Muscle of back (tissue), 13 donors: ENCODE measurements at places on chromosomes 5 and 9. TPM values are rescaled to one million over a fixed set of nuclear protein-coding genes. Genes with fewer than 3 reads are reported as not detected.

The UBE2B gene
- 160 TPM for polyA plus RNA-seq

GRCh38 chr5:106966686-106967315, 703.9 kb downstream of the EFNA5 start:
- no peak for DNase-seq

GRCh38 chr5:158943057-158943456, 156.7 kb downstream of the EBF1 start:
- DNase-seq: peak; percentile 63

DNA sequence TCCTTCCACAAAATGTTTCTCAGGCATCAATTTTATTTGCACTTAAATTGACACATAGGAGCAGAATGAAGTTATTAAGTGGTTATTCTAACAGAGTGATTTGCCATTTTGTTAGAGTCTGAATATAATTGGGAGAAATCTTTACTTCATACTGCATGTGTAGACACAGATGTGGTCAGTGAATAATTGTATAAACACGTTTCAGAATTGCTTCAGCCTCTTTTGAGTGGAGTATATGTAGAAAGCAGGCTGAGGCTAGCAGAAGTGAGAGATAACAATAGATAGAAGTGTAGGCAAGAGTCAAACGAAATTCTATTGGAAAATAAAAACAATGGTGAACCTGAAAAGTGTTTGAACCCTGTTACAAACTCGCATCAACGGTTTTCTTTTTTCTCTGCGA, 270.7 kb downstream of the TMEM167A start:
- DNase-seq: no peak

The CDKN2B gene
- 0.31 TPM for polyA plus RNA-seq

DNA sequence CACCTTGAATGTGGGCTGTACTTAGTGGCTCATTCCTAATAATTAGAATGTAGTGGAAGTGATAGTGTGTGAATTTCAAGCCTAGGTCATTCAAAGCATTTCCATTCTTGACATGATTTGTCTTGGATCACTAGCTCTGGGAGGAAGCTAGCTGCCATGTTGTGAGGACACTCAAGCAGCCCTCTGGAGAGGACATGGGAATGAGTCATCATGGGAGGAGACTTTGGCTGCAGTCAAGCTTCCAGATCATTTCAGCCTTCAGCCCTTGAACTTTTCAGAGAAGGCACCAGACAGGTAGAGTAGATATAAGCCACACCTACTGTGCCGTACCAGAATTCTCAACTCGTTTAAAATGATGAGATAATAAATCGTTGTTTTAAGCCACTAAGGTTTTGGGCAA, 506.9 kb downstream of the ZNF608 start:
- DNase-seq: no peak

DNA sequence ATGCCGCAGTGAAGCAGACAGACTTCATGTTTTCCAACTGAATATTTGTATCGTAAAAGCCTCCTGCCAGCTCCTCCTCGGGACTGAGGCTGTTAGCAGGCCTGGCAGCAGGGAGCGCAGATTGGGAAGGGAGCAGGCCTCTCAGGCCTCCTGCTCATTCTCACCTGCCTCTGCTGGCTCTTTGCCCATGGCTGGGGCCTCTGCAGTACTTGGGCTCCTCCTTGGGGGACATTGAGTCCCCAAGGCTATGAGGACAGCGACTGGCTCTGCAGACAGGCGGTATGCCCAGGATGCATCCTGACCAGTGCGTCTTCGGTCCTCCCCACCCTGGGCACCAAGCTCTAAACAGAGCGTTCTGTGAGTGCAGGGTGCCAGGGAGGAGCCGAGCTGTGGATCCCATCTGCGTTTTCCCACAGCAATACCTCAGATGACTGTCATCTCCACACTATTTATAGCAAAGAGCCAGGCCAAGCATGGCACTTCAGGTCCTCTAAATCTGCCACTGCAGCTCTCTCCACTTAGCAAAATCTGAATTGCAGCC, 38.7 kb downstream of the TSTD2 start:
- DNase-seq: peak; percentile 24

DNA sequence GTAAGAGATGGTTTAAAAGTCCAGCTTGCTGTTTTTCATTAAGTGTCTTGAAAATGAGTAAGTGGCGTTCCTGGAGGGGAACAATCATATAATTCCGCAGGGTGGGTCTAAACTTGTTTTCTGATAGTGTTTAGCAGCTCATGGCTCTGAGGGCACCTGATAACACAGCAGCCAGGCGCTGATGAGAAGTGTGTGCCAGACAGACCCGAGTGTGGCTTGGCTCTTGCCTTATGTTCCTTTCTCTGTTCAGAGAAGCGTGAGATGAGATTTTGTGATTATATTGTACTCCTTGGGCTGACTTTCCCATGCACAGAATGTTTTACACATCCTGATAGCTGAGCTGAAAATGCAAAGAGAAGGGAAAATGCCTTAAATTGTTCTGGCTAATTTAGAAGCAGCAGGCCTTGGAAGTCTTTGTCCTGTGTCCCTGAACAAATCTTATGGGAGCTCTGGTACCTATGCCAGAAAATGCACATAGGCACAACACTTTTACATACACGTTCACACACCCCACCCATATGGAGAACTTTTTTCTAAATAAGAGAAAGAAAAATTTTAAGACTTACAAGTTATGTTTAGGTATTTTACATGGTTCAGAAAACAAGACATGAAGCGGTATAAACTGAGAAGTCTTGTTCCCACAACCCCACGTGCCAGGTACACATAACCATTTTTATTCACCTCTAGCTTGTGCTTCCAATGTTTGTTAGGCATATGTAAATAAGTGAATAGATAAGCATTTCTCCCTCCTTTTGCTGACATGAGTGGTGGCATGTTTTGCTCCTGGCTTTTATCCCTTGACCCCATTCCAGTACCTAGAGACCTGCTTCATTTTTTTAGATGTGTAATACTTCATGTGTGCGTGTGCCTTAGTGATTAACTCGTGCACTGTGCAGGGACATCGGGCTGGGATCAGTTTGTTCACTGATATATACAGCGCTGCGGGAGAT, 152.2 kb upstream of the OTULINL start:
- DNase-seq: peak; percentile 41

GRCh38 chr9:76378367-76379073, 15.7 kb downstream of the RFK start:
- DNase-seq: no peak

DNA sequence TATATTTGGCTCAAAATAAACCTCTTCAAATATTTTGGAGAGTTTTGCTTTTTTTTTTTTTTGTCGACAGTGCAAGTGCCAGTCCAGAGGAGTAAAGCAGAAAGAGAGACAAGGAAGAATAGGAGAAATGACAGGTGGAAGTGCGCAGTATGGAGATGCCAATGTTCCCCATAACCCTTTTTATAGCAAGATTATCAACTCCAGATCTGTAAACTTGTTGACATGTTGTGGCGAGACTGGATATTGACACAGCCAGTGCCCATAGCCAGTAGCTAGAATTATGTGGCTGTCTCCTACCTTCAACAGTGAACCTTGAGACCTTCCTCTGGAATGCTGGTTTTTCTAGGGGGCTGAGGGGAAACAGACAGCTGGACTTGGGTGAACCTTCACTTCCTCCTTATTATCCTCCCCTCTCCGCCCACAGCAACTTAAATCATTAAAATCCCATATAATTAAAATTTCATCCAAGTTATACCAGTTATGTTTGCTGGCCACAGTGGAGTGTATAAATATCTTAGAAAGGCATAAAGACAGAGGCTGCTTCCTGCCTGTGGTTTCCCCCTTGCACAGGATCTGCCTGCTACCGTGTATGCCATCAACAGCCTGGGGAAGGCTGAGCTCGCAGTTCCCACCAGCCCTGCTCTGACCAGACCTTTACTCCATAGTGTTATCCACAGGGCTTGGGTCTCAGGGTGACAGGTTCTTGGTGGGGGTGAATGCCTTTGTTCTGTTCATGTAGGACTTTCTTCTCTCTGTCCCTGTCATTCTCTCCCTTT, 112.3 kb upstream of the ANKH start:
- no peak for DNase-seq

The LOX gene
- polyA plus RNA-seq: 143 TPM

GRCh38 chr9:135906291-135907005, 898 bp downstream of the CAMSAP1 start:
- no peak for DNase-seq

DNA sequence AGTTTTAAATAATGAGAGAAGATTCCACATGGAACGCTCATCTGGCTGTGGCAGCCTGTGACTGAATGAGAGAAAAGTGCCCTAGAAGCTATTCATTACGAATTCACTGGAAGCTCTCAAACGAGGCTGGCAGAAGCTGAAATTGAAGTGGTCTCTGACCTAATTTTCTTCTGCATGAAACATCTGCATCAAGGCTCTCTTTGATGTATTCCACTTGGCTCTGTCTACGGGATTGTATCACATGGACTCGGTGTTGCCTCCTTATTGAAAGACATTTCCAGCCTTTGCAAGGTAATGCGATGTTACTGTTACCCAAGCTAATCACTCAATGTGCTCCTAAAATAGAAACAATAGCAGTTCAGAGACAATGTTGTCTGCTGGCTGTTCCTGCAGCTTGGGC, 246.9 kb upstream of the ZNF462 start:
- no peak for DNase-seq

GRCh38 chr9:124290053-124290591, 32.4 kb downstream of the NEK6 start:
- no peak for DNase-seq

DNA sequence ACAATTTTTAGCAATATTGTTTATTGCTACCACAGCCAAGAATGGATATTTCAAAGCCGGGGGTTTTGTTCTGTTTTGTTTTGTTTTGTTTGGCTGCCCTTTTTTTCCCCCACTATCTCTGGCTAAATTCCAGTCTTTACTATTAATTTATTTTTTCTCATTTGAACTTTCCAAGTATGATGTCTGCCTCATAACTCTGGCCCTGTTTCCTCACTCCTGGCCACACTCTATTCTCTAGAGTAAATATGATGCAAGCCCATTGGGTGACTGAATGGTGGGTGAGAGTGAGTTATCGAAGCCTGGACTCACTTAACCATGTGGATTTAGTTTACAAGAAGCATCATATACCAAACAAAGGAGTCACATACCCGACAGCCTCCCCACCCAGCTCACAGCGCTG, 41.9 kb downstream of the WDR36 start:
- peak; percentile 58 for DNase-seq

The CSF1R gene
- polyA plus RNA-seq: 30.0 TPM

The C9orf152 gene
- 0.14 TPM for polyA plus RNA-seq

- no peak for DNase-seq
Measured at GRCh38 chr5:122661496-122662180, 113.2 kb upstream of the SNX2 start.

GRCh38 chr5:128667751-128668150, 129.7 kb upstream of the FBN2 start:
- DNase-seq: no peak

DNA sequence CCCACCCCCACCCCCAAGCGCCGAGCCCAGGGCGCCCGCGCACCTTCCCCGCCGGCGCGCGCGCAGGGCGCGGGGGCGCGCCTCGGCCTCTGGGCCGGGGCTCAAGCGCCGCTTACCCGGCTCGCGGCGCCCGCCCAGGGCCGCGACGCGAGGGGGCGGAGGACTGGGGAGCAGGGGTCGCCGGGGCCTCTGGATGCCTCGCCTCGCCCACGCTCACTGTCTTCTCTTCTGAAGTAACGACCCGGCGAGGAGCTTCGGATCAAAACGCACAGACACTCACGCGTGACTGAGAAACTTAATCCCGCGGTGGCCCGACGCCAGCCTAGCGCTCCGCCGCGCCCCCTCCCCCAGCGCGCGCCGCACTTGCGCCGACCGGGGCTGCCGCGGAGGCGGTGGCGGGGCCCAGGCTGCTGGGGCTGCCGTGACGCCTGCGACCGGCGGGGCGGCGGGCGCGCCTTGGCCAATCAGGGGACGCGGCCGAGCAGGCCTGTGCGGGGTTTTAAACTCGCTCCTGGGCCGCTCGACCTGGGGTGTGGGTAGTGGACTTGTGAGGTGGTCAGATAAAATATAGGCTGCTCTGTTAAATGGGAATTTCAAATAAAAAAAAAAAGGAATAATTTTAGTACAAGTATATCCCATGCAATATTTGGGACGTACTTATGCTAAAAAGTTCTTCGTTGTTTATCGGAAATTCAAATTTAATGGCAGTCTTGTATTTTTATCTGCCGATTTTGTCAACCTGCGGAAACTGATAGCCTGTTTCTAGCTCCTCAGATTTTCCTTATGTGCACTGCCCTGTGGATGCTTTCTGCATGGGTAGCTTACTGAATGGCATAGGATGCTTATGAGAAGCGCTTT, at the start of gene MPDZ:
Gene MPDZ (minus strand): TSS at position 409 of the 858 bp plus-strand sequence. CDS start 29,377 bp downstream, outside the sequence.
- DNase-seq: peak; percentile 85

DNA sequence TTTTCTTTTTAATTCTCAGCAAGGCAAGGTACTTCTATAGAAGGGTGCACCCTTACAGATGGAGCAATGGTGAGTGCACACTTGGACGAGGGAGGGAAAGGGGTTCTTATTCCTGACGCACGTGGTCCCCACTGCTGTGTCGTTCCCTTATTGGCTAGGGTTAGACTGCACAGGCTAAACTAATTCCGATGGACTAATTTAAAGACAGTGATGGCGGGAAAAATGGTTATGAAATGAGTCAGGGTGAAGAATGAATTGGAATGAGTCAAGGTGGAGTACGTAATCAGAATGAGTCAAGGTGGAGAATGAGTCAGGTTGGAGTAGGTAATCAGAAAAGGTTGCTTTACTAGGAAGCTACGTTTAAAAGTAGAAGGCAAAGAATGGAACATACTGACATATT, 2.1 kb upstream of the HMGCS1 start:
- DNase-seq: no peak

The FGD3 gene
- polyA plus RNA-seq: 3.1 TPM

DNA sequence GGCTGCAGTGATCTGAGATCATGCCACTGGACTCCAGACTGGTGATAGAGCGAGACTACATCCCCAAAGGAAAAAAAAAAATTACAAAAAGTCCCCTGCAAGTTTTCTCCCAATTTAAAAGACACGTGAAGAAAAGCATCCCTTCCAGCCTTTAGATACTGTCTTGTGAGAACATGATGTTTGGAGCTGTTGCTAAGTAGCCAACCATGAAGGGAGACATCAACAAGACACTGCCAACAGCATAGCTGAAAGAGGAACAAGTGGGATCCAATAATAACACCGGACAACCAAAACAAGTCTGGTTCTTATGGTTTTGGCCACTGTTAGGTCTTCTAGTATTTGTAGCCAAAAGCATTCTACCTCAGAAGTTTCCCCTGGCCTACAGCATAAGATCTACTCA, 118.9 kb upstream of the CCDC180 start:
- DNase-seq: no peak

GRCh38 chr5:66814146-66814991, 218.2 kb downstream of the MAST4 start:
- no peak for DNase-seq

The PIP5KL1 gene
- 1.3 TPM for polyA plus RNA-seq

The NOXA1 gene
- 2.5 TPM for polyA plus RNA-seq
